ENCODE measurements at places on chromosomes 5 and 9.

DNA sequence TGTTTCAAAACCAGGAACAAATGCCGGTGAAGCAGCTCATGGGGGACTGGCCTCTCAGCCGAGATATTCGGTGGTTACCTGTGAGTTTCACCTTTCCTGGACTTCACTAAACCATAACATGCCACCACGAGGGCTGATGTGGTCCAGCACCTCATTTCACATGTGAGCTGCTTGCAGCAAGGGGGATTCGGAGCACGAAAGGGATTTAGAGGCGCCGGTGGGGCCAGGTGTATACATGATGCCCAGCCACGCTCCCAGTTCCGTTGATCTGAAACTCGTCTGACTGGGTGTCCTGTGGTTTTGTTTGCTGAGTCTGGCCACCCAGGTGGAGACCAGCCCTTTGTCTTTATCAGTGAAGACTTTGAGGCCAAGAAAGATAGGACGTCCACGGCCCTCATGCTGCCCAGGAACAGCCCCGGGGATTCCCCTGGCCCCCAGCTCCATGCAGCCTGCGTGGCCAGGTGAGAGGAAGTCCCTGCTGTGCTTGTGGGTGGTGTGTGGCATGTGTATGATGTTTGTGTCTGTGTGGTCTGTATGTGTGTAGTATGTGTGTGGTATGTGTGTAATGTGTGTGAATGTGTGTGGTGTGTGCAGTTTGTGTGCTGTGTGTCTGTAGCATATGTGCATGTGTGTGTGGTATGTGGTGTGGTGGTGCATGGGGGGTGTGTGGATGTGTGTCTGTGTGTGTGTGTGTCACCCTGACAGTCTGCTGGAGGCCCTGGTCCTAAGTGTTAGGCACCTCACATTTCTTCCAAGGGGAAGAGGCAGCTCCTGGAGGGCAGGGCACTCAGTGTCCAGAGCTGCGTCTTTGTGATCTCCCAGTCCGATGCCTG is 23.4 kb downstream of the PHF2 start:
- DNase-seq, result no peak

GRCh38 chr5:14353726-14354474 is 210.8 kb downstream of the TRIO start:
- DNase-seq, result no peak

- DNase-seq, result no peak
Measured at GRCh38 chr5:38752622-38753021, 93.2 kb upstream of the OSMR start.

DNA sequence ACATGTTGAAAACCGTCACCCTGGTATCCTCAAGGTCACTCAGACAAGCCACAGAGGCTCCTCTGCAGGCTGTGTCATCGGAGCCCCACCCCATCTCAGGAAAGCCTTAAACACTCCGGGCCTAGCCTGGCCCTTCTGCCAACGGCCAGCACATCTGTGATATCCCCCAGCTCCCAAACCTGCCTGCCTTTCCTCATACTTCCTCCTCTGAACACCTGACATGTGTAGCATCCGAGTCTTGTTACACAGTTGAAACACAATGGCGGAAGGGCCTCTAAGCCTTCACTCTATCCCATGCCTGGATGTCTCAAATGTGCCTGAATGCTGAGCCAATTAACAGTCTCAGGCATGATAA is 32.9 kb upstream of the TGFBR1 start:
- peak; percentile 58 for DNase-seq

- DNase-seq, result no peak
Measured at GRCh38 chr9:38026840-38027527, 42.0 kb downstream of the SHB start.

GRCh38 chr9:21969951-21970799 is 24.0 kb downstream of the CDKN2A start:
- no peak for DNase-seq

DNA sequence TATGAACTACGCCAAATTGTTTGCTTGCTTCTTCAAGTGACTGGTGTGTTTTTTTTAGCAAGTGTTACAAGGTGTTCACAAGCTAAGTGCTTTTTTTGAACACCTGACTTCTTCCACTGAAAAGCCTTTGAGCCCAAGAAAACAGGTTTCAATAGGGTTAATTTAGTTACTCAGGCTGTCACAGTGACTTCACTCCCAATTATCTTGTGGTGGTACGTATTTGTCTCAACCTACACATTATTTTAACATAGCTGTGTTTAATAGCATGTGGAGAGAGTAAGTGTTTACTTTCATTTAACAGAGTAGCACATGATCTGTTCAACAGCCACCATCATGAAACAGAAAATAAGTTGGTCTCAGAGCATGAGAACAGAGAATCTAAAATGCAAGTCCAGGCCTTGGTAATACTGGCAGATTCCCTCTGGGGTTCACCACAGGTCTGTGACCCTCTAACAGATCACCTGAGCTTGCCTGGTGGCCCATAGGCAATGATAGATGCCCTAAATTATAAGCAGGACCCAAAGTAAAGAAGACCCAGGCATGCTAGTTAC is 267.7 kb upstream of the SMARCA2 start:
- DNase-seq, result no peak

DNA sequence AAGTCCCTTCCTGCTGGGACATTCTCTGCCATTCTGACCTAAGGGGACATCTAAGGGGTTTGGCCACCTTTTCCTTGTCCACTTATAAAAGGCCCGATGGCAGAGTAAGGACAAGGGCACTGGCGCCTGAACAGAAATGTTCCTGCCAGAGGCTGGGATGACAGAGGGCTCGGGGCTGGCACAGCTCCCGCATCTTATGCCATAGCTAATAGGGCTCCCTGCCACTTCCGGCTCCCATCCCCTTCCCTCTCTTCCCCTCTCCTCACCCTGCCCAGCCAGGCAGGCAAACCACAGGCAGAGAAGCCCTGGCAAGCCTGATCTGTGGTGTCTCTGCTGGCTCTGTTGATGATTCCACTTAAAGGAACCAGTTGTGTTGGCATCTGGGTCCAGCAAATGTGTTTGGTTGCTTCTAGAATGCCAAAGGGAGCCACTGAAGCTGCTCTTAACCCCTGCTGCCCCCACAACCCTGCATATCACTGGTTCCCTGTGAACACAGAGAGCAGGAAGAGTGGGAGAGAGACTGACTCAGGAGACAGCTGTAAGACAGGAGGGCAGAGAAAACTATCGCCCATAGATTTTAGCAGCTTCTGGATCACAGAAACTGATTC is 18.4 kb upstream of the ADRA1B start:
- peak; percentile 64 for DNase-seq

GRCh38 chr9:92850898-92851297 is 26.9 kb downstream of the ZNF484 start:
- DNase-seq, result no peak

DNA sequence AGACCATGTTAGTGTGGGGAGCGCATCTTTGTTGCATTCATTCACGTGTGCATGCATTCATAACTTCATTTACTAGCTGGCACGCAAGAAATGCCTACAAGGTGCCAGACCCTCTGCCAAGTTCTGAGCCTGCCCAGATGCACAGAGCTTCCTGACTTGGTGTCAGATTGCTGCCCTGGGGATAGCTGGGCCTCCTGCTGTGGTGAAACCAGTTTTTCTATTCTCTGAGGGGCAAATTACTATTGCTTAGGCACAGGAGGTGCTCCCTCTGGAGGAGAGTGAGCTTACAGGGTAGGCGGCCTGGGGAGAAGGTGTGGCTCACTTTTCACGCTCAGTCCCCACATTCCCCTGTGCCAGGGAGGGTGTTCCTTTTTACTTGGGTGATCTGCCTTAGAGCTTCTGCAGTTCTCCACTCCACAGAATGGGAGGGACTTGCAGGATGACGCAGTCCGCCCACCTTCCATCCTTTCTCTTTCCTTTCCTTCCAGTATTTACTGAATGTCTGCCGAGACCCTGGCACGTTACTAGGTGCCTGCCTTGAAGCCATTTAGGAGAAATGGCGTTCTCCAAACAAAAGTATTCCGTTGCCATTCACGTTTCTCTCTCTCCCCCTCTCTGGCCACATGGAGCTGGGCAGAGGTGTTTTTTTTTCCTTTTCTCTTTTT is 27.9 kb upstream of the CTNNA1 start:
- DNase-seq, result peak; percentile 37

DNA sequence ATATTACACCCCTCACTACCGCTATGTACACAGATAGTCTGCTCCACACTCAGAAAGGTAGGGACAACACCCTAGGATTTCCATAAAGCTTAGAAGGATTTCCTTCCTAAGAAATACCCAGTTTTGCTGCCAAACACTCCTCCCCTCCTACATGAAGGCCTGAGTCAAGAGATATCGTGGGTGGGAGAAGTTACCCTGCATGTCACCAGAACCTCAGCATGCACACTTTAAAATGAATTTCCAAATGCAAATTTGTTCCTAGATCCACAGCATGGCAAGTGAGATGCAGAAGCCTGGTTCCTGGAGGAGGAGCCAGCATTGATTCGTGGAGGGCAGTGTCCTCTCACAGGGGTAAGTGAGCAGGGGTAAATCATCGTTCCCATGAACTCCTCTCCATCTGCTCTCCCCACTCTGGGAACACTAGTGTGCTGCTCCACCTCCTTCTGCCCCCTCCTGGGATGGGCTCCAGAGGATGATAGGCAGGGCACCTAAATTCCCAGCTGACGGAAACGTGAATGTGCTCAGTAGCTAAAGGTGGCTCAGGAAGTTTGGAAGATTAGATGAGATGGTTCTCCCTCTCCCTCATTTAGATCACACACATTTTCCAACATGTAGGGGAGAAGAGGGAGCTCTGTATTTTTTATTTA is 76.7 kb downstream of the PDE4D start:
- DNase-seq, result no peak

GRCh38 chr5:135814316-135814715 is 20.1 kb upstream of the SLC25A48 start:
- DNase-seq, result peak; percentile 5

DNA sequence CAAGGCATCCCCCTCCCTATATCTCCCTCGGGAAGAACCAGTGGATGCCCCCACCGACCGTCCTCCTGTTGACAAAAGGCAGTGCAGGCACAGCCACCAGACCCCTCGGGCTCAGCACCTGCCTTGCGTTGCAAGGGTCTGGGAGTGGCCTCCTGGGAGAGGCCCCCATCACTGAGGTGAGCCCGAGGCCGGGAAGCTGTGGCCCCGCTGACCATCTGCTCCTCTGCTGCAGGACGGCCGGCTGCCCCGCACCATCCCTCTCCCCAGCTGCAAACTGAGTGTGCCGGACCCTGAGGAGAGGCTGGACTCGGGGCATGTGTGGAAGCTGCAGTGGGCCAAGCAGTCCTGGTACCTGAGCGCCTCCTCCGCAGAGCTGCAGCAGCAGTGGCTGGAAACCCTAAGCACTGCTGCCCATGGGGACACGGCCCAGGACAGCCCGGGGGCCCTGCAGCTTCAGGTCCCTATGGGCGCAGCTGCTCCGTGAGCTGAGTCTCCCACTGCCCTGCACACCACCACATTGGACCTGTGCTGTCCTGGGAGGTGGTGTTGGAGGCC is 23.3 kb upstream of the SUSD3 start:
- DNase-seq, result no peak

GRCh38 chr9:27505744-27506161 is 18.3 kb upstream of the IFNK start:
- no peak for DNase-seq

- DNase-seq, result no peak
Measured at GRCh38 chr5:181203093-181203711, 1.8 kb downstream of the TRIM7 start.

- DNase-seq, result no peak
Measured at GRCh38 chr5:138138949-138139780, at the start of gene NME5. NME5 (minus strand) TSS chr5:138139428; CDS start chr5:138138780, 648 bp downstream.

DNA sequence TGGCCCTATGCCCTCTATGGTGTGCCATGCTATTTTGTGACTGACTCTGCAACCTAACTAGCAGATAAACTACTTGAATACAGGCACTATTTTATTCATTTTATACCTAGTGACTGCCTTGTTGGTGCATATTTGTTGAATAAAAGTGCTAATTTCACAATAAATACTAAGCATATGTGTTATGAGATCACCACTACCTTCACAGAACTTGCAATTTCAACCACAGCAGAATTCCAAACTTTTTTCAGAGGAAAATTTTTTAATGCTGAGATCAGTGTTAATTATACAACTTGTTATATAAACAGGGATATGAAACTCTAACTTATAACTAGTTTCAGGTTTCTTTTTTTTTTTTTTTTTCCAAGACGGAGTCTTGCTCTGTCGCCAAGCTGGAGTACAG is 94.8 kb downstream of the NR3C1 start:
- no peak for DNase-seq

- peak; percentile 36 for DNase-seq
Measured at GRCh38 chr9:23850242-23850689, 24.2 kb upstream of the ELAVL2 start.

GRCh38 chr5:94040591-94041148 is 299.3 kb upstream of the POU5F2 start:
- peak; percentile 63 for DNase-seq
